ENCODE measurements at places on chromosomes 13 and 19. TPM values are rescaled to one million over a fixed set of nuclear protein-coding genes. Genes with fewer than 3 reads are reported as not detected.

DNA sequence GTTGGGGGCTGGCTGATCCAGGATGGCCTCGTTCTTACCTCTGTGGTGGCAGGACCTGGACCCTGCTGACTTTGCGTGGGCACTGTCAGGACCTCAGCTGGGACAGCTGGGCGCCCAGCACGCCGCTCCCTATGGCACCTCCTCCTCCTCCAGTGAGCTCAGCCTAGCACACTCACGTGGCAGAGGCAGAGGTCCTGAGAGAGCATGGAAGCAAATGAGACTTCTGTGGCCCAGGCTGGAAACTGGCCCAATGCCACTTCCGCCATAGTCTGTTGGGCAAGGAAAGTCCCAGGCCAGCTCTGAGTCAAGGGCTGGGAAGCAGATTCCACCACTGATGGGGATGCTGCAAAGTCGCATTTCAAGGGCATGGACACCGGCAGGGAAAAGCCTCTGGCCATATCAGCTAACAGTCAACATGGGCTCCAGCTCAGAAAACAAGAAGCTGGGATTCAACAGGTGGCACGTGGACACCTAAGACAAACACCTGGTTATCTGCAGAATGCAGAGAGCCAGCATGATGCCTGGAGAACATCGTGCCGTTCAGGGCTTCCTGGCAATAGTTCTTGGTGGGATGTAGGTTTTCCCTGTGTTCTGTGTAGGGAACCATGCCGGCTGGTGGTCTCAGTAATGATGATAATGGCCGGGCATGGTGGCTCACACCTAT, 16.7 kb downstream of the MYBPC2 start:
- DNase-seq: no peak

Gene SIGLECL1
- not detected for total RNA-seq

DNA sequence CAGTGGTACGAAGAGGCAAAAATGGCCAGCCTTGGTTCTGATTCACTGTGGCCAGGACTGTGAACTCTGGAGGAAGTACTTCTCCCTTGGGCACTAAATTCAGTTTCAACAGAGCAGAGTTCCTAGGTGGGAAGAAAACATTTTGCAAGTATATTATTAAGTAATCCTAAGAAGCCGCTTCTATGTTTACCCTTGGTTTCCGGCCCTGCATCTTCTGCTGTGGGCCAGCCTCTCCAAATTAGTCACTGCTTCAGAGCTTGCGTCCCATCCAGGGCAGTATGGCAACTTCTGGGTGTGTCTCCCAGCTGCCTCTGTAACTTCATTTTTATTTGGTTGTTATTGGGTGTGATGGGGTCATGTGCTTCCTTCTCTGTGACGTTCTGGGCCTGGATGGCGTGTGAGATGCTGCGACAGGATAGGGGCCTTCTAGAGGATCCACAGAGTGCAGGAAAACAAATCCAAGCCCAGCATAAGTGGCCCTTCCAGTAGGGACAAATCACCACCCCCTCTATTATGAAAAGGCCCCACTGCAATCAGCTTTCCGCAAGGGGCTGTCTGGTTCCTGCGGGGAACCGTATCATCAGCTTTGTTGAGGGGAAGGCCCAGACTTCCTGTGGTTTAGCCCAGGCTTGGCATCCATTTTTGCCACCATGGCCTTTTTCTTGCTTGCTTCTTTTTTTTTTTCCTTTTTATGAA, 55.1 kb upstream of the C1QTNF9 start:
- DNase-seq: no peak

Gene FRY
- 38.5 TPM for total RNA-seq

DNA sequence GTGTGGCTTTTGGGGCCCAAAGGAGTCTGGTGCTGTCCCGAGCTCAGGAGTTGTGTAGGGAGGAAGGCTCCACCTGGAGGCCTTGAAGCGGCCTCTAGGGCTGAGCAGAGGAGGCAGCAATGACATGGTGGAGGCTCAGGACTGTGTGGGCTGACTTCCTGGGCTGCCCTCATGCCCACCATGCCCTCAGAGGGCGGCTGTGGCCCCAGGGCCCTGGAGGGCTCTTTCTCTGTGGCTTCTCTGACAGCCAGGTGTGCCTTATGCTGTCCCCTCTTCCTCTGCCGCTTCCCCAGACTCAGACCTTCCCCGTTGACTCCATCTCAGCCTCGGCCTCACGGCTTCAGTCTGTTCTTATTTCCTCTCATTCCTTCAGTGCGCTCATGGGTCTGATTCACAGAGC, 35.5 kb upstream of the ANKRD10 start:
- no peak for DNase-seq

- DNase-seq: no peak
Measured at GRCh38 chr13:102792396-102792795, 6.4 kb downstream of the POGLUT2 start.

Measured in mucosa of descending colon (tissue), 3 donors.